ENCODE measurements at places on chromosomes 3 and 15. TPM values are rescaled to one million over a fixed set of nuclear protein-coding genes. Genes with fewer than 3 reads are reported as not detected.

The MAP1A gene
- total RNA-seq: 0.52 TPM

The MLF1 gene
- total RNA-seq: 31.4 TPM

The SNURF gene
- total RNA-seq: 8.0 TPM

The MEX3B gene
- total RNA-seq: 4.6 TPM

The VWA5B2 gene
- not detected for total RNA-seq

The ALG1L2 gene
- not detected for total RNA-seq
